ENCODE measurements at places on chromosomes 16 and 17. TPM values are rescaled to one million over a fixed set of nuclear protein-coding genes. Genes with fewer than 3 reads are reported as not detected.

Gene WNT3
- total RNA-seq: 0.67 TPM

DNA sequence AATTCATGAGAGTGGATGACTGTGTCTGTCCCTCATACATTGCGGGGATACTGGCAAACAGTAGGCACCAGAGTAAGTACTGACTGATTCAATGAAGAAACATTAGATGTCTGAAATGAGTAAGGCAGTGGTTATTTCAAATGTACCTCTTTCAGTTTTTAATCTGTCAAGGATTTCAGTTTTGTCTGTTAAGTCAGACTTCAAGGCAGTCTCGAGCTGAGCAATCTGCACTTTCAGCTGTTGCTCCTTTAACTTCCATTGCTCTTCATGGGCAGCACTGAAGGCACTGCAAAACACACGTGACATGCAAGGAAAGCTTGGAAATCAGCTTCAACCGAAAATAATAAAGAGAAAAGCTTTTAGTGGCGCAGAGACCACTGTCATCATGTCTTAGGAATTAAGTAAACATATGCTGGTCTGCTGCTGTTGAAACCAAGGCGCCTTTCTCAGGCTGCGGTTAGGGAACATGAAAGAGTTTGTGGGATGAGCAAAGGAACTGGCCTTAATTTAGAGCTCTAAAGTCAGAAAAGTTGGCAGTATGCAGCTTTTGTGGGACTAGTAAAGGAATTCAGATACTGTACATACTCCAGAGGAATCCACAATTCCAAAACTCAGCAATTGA lies 38.8 kb downstream of the RPGRIP1L start:
- H3K27me3 ChIP-seq: no peaks in the 10 kb centered on the region
- no peak overlapping the region for H3K27ac ChIP-seq

GRCh38 chr17:48378238-48378637 lies 51.8 kb downstream of the SKAP1 start:
- no peaks in the 10 kb centered on the region for H3K36me3 ChIP-seq
- DNase-seq: no peak
- no peaks in the 10 kb centered on the region for H3K27me3 ChIP-seq
- H3K4me3 ChIP-seq: no peak overlapping the region

DNA sequence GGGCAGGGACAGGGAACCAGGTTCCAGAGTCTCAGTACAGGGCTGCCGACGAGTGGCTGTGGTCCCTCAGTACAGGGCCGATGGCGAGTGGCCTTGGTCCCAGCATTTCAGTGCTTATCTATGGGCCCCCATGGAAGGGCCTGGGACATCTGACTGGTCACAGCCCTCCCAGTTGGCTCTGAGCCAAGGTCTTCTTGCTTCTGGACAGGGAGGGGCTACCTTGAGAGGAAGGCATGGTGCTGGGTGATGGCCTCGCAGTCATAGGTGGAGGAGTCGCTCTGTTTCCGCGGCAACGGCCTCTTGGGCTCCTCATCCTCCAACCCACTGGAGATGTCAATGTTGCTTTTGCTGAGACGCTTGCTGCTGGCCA lies 32.5 kb downstream of the PIMREG start:
- DNase-seq: no peak
- no peaks in the 10 kb centered on the region for H3K36me3 ChIP-seq
- H3K4me3 ChIP-seq: no peak overlapping the region
- no peaks in the 10 kb centered on the region for H3K27me3 ChIP-seq
- H3K4me1 ChIP-seq: no peaks in the 10 kb centered on the region

Gene SEPTIN12
- not detected for total RNA-seq

- H3K4me1 ChIP-seq: no peaks in the 10 kb centered on the region
- H3K36me3 ChIP-seq: no peaks in the 10 kb centered on the region
- H3K4me3 ChIP-seq: no peak overlapping the region
- no peak overlapping the region for H3K27ac ChIP-seq
- H3K27me3 ChIP-seq: peaks cover 10% of the 10 kb centered on the region
These were observed 127.2 kb downstream of the IRX5 start for GRCh38 chr16:55057866-55058265.

GRCh38 chr17:15000661-15001060 lies 264.5 kb downstream of the PMP22 start:
- no peaks in the 10 kb centered on the region for H3K36me3 ChIP-seq
- no peak overlapping the region for H3K4me3 ChIP-seq
- DNase-seq: no peak
- H3K4me1 ChIP-seq: no peaks in the 10 kb centered on the region
- no peaks in the 10 kb centered on the region for H3K27me3 ChIP-seq
- H3K27ac ChIP-seq: no peak overlapping the region

DNA sequence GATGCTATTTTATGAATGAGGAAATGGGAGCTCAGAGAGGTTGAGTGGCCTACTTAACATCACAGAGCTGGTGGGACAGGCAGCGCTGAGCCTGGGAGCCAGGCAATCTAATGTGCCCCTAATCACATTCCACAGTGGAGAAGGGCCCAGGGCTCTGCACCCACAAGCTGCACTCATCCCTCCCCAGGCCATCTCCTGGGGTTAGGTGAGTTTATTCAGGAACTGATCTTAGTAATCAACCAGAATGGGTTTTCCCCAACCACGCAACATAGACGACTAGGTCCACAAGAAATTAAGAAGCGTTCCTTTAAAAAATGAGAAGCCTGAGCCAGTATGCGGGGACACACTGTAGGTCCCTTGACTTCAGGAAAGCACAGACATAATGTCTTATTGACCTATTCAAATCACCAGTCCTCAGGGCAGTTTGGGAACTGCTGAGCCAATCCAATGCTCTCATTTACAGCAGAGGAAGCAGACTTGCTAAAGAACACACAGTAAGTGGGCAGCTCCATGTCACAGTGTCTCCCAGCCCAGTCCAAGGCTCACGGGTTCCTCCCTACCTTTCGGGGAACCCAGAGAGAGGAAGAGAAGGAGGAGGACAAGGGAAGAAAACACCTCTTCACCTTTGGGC lies 2.3 kb downstream of the MPP3 start:
- no peak overlapping the region for H3K27ac ChIP-seq
- no peaks in the 10 kb centered on the region for H3K27me3 ChIP-seq
- no peak for DNase-seq
- H3K4me3 ChIP-seq: no peak overlapping the region
- H3K4me1 ChIP-seq: no peaks in the 10 kb centered on the region
- no peaks in the 10 kb centered on the region for H3K36me3 ChIP-seq

GRCh38 chr17:68512960-68513474 lies 787 bp downstream of the PRKAR1A start:
- no peaks in the 10 kb centered on the region for H3K27me3 ChIP-seq
- peak overlapping the region; percentile 98 for H3K27ac ChIP-seq
- H3K36me3 ChIP-seq: no peaks in the 10 kb centered on the region
- H3K4me1 ChIP-seq: peaks cover 28% of the 10 kb centered on the region
- H3K4me3 ChIP-seq: peak overlapping the region; percentile 90

- no peak for DNase-seq
- H3K27me3 ChIP-seq: no peaks in the 10 kb centered on the region
- no peak overlapping the region for H3K27ac ChIP-seq
- no peaks in the 10 kb centered on the region for H3K4me1 ChIP-seq
These were observed 9.9 kb upstream of the METRNL start for GRCh38 chr17:83069571-83069906.

Gene CCL14
- 3.9 TPM for total RNA-seq

Gene NEK8
- 4.5 TPM for total RNA-seq

GRCh38 chr17:2383628-2384167 lies 17.2 kb downstream of the MNT start:
- H3K4me3 ChIP-seq: no peak overlapping the region
- H3K27ac ChIP-seq: no peak overlapping the region
- no peak for DNase-seq
- H3K4me1 ChIP-seq: no peaks in the 10 kb centered on the region
- no peaks in the 10 kb centered on the region for H3K27me3 ChIP-seq

- no peak for DNase-seq
- H3K27me3 ChIP-seq: no peaks in the 10 kb centered on the region
- no peaks in the 10 kb centered on the region for H3K36me3 ChIP-seq
- H3K27ac ChIP-seq: no peak overlapping the region
- H3K4me1 ChIP-seq: no peaks in the 10 kb centered on the region
These were observed 105.2 kb downstream of the RPTOR start for GRCh38 chr17:80649672-80650330.

Gene CCL18
- total RNA-seq: not detected

Gene ZDHHC1
- total RNA-seq: 8.1 TPM

- H3K4me3 ChIP-seq: no peak overlapping the region
- H3K27ac ChIP-seq: no peak overlapping the region
- no peaks in the 10 kb centered on the region for H3K27me3 ChIP-seq
- no peaks in the 10 kb centered on the region for H3K36me3 ChIP-seq
- DNase-seq: no peak
- H3K4me1 ChIP-seq: no peaks in the 10 kb centered on the region
These were observed 27.2 kb upstream of the XYLT2 start for GRCh38 chr17:50318501-50319285.

Gene MYH1
- total RNA-seq: not detected

GRCh38 chr17:72982680-72983079 lies 109.8 kb downstream of the SLC39A11 start:
- no peaks in the 10 kb centered on the region for H3K36me3 ChIP-seq
- no peak for DNase-seq
- no peak overlapping the region for H3K27ac ChIP-seq
- no peaks in the 10 kb centered on the region for H3K27me3 ChIP-seq
- no peaks in the 10 kb centered on the region for H3K4me1 ChIP-seq
- no peak overlapping the region for H3K4me3 ChIP-seq

DNA sequence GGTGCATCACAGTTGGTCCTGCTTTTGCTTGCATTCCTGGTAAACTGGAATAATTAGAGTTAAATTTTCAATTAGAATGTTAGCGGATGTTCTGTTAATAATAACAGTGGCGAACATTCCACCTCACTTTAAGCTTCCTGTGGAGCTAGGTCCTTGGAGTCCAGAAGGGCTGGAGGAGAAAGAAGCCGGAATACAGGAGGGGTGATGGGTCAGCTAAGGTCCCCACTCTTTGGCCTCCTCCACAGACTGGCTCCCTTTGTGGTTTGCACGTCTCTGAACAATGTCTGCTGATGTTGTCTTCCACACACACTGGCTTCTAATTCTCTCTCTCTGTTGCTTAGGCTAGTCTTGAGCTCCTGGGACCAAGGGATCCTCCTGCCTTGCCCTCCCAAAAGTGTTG lies 35.0 kb upstream of the ETV4 start:
- DNase-seq: no peak
- H3K27me3 ChIP-seq: no peaks in the 10 kb centered on the region
- H3K27ac ChIP-seq: no peak overlapping the region
- H3K4me1 ChIP-seq: peaks cover 2% of the 10 kb centered on the region

- peak overlapping the region; percentile 87 for H3K27ac ChIP-seq
- peak overlapping the region; percentile 49 for H3K4me3 ChIP-seq
- H3K36me3 ChIP-seq: no peaks in the 10 kb centered on the region
- H3K27me3 ChIP-seq: no peaks in the 10 kb centered on the region
- H3K4me1 ChIP-seq: peaks cover 39% of the 10 kb centered on the region
These were observed 3.4 kb downstream of the MYO18A start for GRCh38 chr17:29176558-29177351.

GRCh38 chr17:34503528-34504195 lies 75.7 kb upstream of the TMEM132E start:
- no peak for DNase-seq
- no peak overlapping the region for H3K4me3 ChIP-seq
- no peaks in the 10 kb centered on the region for H3K4me1 ChIP-seq
- no peak overlapping the region for H3K27ac ChIP-seq
- no peaks in the 10 kb centered on the region for H3K36me3 ChIP-seq
- no peaks in the 10 kb centered on the region for H3K27me3 ChIP-seq

Gene RNF222
- not detected for total RNA-seq

- no peaks in the 10 kb centered on the region for H3K27me3 ChIP-seq
- H3K27ac ChIP-seq: no peak overlapping the region
- H3K4me3 ChIP-seq: no peak overlapping the region
- DNase-seq: peak; percentile 24
- no peaks in the 10 kb centered on the region for H3K36me3 ChIP-seq
These were observed 16.2 kb downstream of the DLG4 start for GRCh38 chr17:7203391-7203790.

- peaks cover 54% of the 10 kb centered on the region for H3K4me1 ChIP-seq
- H3K27me3 ChIP-seq: no peaks in the 10 kb centered on the region
- H3K27ac ChIP-seq: peak overlapping the region; percentile 13
- no peak for DNase-seq
These were observed 938 bp downstream of the DEXI start for GRCh38 chr16:10941127-10941933.

- H3K4me3 ChIP-seq: no peak overlapping the region
- no peaks in the 10 kb centered on the region for H3K27me3 ChIP-seq
- no peaks in the 10 kb centered on the region for H3K36me3 ChIP-seq
These were observed 115.7 kb upstream of the IRX3 start for GRCh38 chr16:54402270-54402669.

- H3K4me1 ChIP-seq: no peaks in the 10 kb centered on the region
- no peak for DNase-seq
- H3K4me3 ChIP-seq: no peak overlapping the region
- peaks cover 23% of the 10 kb centered on the region for H3K27me3 ChIP-seq
These were observed 194.9 kb upstream of the RBFOX1 start for GRCh38 chr16:7137560-7138330.

DNA sequence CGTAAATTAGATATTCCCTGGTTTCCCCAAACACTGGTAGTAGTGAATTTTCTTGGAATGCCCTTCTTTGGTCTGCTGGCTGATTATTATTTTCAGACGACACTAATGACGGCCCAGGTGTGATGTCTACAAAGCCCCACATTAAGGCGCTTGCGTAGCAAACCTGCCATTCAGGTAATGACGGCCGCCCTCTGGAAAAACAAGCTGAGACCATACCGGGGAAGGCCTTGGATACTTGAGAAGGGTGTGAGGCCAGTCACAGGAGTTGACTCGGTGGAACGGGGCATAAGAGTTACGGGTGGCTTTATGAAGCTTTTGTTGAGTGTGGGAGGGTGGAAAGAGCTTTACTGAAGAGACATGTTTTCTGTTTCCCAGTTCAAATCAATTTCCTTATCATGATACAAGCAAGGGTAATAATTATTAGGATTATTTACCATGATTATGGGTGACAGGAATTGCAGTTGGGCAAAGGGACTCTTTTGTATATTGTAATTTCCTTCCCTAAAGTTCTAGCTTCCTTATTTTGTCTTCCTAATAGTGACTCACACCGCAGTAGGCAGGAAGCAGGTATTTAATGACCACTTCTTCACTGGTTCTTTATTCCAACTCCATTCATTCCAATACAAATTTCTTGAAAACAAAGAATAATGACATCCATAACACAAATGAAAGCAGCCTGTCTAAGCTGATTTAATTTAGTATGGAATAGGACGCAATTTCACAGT lies 24.8 kb downstream of the KRT23 start:
- no peaks in the 10 kb centered on the region for H3K36me3 ChIP-seq
- H3K4me3 ChIP-seq: no peak overlapping the region
- H3K4me1 ChIP-seq: peaks cover 5% of the 10 kb centered on the region
- no peak overlapping the region for H3K27ac ChIP-seq
- DNase-seq: no peak

Measured in pancreas (tissue), 10 donors.